ENCODE measurements at places on chromosomes 16 and 17. TPM values are rescaled to one million over a fixed set of nuclear protein-coding genes. Genes with fewer than 3 reads are reported as not detected.
A peak's percentile ranks its signal among the peaks of the same experiment; 100 is the strongest.

DNA sequence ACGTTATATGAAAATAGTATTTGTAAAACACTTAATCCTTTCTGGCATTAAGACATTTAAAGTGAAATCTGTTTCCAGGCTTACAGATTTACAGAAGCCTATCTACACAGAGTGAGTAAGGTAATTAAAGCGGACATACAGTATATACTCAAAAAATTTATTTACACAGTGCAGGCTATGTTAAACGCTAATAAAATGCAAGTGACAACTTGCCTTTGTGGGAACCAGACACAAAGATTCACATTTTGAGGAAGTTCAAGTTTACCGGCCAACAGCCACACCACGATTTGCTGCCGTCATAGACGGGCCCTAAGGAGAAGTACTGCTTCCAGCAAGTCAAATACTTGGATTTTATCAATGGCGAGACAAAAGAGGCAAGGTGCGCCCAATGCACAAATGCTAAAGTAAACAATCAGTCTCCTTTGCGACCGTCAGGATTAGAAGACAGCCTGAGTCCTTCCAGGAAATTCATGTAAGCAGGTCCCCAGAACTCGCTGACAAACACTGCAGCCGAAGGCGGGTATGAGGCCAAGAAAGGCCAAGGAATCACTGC lies 801 bp downstream of the VPS35 start:
- peaks cover 32% of the 10 kb centered on the region for H3K4me1 ChIP-seq
- H3K36me3 ChIP-seq, result no peaks in the 10 kb centered on the region
- no peak for DNase-seq
- peak overlapping the region; percentile 91 for H3K27ac ChIP-seq
- peak overlapping the region; percentile 89 for H3K4me3 ChIP-seq
- no peaks in the 10 kb centered on the region for H3K27me3 ChIP-seq

DNA sequence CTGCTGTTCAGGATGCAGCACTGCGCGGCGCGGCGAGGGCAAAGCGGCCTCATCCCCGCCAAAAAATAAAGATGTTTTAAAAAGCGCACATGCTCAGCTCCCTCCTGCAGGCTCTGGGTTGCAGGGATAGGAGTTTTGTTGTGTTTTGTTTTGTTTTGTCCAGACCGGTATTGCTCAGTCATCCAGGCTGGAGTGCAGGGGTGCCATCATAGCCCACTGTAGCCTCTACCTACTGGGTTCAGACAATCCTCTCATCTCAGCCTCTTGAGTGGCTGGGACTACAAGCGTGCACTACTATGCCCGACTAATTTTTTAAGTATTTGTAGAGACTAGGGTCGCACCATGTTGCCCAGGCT lies 636 bp downstream of the WWOX start:
- no peak for DNase-seq
- H3K27ac ChIP-seq, result peak overlapping the region; percentile 85
- no peaks in the 10 kb centered on the region for H3K36me3 ChIP-seq
- H3K4me1 ChIP-seq, result peaks cover 12% of the 10 kb centered on the region

The PABPN1L gene
- not detected for total RNA-seq

DNA sequence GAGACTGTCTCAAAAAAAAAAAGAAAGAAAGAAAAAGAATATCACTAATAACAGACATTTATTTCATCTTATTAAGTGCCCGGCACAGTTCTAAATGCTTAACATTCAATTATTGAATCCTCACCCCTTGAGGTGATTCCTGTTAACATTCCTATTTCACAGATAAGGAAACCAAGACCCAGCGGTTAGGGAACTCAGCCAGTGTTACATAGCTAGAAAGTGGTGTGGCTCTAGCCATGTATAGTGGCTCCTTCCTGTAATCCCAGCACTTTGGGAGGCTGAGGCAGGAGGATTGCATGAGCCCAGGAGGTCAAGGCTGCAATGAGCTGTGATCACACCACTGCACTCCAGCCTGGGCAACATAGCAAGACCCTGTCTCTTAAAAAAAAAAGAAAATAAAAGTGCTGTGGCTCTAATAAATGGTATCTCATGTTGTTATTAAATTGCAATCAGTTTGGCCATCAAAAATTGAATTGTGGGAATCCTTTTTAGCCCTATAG lies 28.1 kb downstream of the ZNRF1 start:
- DNase-seq, result no peak
- H3K4me1 ChIP-seq, result peaks cover 32% of the 10 kb centered on the region
- no peaks in the 10 kb centered on the region for H3K27me3 ChIP-seq
- peak overlapping the region; percentile 71 for H3K27ac ChIP-seq

The HBM gene
- total RNA-seq, result not detected

The KRT9 gene
- not detected for total RNA-seq

The RABEP1 gene
- 43.9 TPM for total RNA-seq

DNA sequence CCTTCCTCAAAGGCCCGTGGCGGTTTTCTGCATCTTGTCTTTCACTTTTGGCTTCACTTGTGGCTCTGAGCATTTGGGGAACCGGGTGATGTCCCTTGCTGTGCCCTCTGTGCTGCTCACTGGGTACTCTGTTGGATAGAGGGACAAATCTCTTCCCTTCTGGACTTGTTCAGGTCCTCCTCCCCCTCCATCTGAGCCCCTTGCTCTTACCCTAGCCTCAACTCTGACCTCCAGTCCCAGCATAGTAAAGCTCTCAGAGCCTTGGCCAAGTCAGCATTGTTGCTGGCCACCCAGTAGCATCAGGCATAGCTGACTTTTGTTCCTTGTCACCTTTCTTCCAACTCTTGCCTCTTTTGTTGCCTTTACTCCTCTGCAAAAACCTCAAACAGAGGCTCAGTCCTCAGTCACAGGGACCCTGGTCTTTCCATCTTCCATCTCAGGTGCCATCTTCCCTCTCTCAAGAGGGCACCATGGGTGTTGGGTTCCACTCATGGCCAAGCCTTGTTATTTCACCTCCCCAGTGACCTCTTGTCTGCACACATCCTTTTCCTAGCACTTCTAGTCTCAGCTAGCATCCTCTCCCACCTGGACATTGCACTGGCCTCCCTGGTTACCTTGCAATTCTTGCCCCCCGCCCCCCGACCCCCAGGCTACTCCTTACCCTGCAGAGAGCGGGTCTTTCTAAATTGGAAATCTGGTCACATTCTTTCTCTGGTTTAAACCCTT lies 393 bp upstream of the PSMB10 start:
- DNase-seq, result no peak
- H3K4me1 ChIP-seq, result peaks cover 17% of the 10 kb centered on the region
- H3K4me3 ChIP-seq, result peak overlapping the region; percentile 88
- peak overlapping the region; percentile 89 for H3K27ac ChIP-seq

DNA sequence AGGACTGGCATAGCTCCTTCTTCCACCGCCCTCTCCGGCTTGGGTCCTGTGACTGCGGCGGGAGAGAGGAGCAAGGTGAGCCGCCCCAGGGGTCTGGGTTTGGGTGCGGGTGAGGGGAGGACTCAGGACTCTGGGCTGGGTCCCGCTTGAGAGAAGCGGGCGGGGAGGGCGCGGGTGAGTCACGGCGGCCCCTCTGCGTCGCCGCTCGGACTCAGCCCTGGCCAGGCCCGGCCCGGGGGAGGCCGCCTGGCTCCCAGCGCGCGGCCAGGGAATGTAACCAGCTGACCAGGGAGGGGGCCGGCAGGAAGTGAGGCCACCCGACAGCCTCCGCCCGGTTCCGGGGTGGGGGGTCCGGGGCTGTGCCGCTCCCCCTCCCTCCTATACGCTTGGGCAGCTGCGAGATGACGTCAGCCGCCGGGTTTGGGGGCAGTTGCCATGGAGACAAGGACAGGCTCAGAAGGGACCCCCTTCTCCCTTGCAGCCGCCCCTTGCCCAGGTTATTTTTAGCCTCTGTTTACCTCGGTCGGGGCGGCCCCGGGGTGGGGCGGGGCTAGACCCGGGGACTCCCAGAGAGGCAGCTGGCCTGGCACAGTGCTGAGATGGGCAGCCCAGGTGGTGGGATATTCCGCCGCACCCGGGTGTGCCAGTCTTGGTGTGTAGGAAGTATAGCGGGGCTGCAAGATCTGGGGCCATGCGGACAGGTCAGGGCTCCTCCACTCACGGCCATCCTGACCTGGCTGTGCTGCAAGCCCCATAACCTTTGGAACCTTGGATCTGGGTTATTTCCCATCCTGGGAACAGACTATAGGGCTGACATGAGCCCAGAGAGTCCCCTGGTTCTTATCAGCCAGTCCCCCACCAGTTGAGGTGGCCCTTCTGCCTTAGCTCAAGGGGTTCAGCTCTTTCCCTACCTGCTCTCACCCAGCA lies 1.6 kb downstream of the RIPOR1 start:
- peak overlapping the region; percentile 88 for H3K27ac ChIP-seq
- no peaks in the 10 kb centered on the region for H3K27me3 ChIP-seq
- H3K4me3 ChIP-seq, result peak overlapping the region; percentile 66

The DOC2A gene
- total RNA-seq, result 2.6 TPM

DNA sequence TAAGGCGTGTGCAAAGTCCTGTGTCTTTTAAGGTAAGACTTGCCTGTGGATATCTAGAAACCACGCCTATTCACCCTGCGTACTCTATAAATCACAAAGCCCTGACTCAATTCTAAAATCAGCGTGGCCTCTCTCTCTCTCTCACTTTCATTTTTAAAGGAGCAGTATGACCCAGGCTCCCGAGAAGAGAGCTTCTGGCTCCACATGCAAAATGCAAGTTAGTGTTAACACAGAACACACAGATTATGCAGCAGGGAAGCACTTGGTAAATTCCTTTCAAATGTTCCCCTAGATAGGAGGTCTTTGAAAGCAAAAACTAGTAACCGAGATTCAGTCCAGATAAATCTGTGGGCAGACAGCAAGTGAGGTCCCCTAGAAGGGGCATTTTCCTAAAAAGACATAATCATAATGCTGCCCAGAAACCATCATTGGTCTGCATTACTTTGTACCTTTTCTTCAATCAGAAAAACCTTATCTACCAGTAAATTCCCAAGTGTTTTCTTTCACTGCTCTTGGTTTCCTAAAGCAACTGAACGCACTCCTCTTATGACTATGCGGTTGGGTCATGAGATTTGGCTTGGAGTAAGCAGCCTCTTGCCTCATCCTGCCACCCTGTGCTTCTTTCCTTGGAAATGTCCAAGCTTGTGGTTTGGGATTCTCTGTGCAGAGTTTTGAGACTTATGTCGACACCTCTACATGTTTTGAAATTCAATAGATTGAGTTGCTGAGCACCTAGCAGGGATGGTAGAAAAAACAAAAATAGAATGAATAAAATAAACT lies 31.7 kb upstream of the KCNJ2 start:
- no peaks in the 10 kb centered on the region for H3K36me3 ChIP-seq
- H3K4me3 ChIP-seq, result peak overlapping the region; percentile 35
- no peak for DNase-seq
- no peaks in the 10 kb centered on the region for H3K27me3 ChIP-seq

The RIPOR1 gene
- 133 TPM for total RNA-seq

The STX1B gene
- total RNA-seq, result 0.58 TPM

DNA sequence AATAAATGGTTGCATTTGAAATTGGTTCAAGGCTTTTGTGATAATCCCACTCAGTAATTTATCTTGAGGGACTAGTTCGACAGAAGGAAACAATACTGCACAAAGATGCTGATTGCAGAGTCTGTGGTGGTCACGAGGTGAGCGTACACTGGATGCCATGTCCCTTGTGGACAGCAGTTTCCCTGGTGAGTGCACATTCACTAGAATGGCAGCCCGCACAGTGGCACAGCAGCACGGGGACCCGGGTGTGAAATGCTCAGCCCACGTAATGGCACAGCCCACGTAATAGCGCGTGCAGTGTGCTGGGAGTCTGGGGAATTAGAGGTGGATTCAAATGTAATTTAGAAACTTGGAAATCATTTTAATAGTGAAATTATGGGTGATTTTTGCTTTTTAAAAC lies 154.0 kb downstream of the LGALS9B start:
- no peaks in the 10 kb centered on the region for H3K27me3 ChIP-seq
- H3K4me1 ChIP-seq, result no peaks in the 10 kb centered on the region
- no peak overlapping the region for H3K4me3 ChIP-seq
- no peak overlapping the region for H3K27ac ChIP-seq
- no peaks in the 10 kb centered on the region for H3K36me3 ChIP-seq

GRCh38 chr16:30379158-30379783 lies 3.1 kb downstream of the SEPTIN1 start:
- H3K36me3 ChIP-seq, result no peaks in the 10 kb centered on the region
- H3K27ac ChIP-seq, result peak overlapping the region; percentile 100
- peaks cover 16% of the 10 kb centered on the region for H3K4me1 ChIP-seq
- no peaks in the 10 kb centered on the region for H3K27me3 ChIP-seq
- DNase-seq, result peak; percentile 68

DNA sequence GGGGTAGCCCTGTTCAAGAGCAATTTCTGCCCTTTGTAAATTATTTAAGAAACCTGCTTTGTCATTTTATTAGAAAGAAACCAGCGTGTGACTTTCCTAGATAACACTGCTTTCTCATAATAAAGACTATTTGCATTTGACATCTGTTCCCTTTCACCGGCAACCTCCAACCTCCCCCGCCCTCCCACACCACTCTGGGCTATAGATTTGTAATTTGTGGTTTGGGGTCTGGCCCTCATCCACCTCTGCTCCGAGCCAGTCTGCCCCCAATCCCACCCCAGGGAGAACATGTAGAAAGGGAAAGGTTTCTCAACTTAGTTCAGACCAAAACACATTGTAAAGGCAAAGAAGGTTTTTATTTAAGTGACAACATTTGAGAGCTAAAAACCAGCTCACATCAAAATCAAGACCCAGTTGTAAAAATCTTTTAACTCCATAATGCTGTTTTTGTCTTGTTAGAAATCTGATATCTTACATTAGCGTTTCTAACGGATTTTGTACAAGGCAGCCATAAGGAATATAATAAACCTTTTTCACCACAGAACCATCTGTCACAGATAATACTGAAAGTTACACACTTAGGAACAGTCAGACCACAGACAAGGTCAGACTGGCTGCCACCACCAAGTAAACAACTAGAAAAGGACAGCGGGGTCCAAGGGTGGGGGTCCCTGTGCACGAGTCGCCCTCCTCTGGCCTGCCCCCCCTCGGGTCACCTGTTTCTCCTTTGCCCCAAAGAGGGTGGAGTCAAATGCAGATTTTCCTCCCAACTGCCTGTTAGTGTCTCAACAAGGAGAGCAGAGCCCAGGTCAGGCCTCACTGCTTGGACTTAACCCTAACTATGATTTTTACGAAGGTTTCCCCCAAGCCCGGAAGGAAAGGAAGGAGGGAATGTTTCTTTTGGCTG lies 6.9 kb downstream of the PIMREG start:
- H3K4me3 ChIP-seq, result no peak overlapping the region
- DNase-seq, result peak; percentile 28
- H3K27me3 ChIP-seq, result peaks cover 7% of the 10 kb centered on the region
- H3K4me1 ChIP-seq, result no peaks in the 10 kb centered on the region
- H3K36me3 ChIP-seq, result no peaks in the 10 kb centered on the region
- no peak overlapping the region for H3K27ac ChIP-seq

GRCh38 chr17:21564262-21564661 lies 128.1 kb upstream of the KCNJ18 start:
- no peak overlapping the region for H3K4me3 ChIP-seq
- H3K36me3 ChIP-seq, result no peaks in the 10 kb centered on the region
- DNase-seq, result no peak
- no peaks in the 10 kb centered on the region for H3K4me1 ChIP-seq
- no peak overlapping the region for H3K27ac ChIP-seq

The SCARF1 gene
- 48.5 TPM for total RNA-seq

GRCh38 chr17:69090365-69090764 lies 29.6 kb upstream of the ABCA9 start:
- H3K4me1 ChIP-seq, result no peaks in the 10 kb centered on the region
- H3K27me3 ChIP-seq, result no peaks in the 10 kb centered on the region
- no peak overlapping the region for H3K4me3 ChIP-seq
